ENCODE measurements at places on chromosomes 2 and 18.

DNA sequence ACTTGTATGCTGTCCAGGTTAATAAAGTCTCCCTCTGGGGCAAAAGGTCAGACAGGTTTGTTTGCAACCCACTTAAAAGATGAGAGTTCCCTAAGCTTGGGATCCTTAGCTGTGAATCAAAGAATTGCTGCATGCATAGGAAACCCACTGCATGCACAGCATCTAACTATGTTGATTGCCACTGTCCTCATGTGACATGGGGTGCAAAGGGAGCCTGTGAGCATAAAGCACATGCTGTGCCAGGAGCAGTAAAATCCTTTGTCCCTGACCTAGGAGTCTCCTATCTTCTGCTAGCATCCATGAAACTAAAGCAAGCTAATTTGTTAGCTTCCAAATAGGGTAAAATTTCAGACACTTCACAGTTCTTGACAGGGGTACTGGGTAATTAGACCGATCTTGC is 13.8 kb downstream of the METTL4 start:
- no peak for DNase-seq

DNA sequence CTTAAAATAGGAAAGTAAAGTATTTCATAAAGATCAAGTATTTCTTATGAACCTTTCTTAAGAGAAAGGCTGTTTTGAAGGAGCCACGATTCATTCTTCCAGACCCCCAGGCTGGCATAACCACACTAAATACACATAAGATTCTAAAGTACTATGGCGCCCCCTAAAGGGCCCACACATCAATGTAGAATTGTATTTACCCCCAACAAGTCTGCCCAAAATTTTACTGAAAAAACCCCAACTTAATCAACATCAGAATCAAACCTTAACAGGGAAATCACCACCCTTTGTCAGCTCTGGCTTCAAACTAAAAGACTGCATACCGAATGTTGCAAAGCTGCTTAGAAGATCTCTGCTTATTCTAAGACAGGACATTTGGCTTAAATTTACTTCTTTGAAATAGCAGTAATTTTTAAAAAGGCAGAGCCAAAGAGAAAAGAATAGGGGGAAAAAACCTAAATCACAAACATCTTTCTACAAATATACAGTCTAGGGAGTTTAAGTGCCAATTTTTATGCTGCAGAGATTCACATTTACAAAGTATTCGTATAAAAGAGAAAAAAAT is 20.4 kb upstream of the BCL2 start:
- peak; percentile 52 for DNase-seq

GRCh38 chr18:32907648-32908423 is 135.0 kb upstream of the KLHL14 start:
- no peak for DNase-seq

DNA sequence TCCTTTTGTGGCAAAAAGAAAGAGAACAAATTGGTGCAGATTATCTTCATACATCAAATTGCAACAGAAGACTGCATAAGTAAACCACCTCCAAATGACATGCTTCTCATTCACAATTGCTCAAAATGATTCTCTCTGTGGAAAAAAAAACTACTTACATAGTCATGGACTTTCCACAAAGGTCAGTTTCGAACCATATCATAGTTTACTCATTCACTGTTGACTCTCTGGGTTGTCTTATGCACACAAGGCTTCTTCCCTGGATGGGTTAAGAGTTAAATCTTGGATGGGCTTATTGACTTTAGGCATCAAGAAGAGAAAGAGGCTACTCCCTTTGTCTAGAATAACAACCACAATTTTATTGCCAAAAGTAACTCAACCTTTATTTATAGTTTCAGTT is 91.3 kb upstream of the RAB27B start:
- DNase-seq = no peak

DNA sequence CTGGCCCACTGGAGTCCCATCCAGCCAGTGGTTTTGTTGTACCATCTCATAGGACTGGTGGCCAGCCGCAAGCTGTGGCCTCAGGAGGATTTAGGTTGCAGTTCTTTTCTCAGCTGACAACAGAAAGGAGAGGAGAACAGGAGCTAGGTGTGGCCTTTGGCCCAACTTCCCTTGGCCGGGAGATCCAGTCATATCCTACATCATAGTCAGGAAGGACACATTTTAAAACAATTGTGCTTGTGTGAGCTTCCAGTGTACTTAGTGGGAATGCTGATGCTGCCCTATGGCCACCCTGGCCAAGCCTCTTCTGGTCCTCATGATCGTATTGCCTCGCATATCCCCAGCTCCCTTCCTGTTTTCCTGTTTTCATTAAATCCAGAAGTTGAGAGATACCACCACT is 98.1 kb downstream of the WDSUB1 start:
- DNase-seq = no peak

DNA sequence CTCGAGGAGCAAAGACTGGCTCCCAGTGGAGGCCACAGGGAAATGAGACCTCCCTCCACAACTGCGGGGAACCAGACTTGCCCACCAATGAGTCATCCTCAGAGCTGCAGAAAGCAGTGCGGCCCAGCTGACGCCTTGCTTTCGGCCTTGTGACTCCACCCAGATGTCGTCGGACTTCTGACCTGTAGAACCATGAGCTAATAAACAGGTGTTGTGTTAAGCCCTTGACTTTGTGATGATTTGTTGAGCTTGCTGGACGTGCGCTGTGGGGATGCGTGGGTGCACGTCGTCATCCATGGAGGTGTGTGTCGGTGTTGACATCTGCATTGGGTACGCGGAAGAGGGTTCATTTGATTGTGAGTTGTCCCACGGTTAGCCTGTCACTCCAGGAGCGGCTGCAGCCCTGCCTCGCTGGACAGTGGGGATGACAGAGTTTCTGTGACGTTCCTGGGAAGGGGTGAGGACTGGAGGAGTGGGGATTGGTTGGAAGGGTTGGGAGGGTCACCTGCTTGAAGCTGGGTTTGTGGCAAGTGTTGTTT is 154.1 kb downstream of the SH3BP4 start:
- no peak for DNase-seq

DNA sequence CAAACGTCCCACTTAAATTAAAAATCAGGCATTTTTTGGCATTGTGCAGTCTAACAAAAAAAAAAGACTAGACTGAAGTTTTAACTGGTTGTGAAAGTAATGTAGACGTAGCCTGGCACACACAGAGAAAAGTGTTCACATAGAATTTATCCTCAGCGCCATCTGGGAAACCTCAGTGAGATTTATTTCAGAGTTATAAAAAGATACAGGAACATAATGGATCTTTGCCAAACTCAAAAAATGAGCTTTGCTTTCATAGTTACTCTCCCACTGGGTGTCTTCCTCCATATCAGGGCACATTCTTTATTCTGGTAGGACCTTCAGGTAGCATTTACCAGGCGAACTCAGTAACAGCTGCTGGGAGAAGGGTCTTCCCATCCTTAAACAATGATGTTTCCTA is 532.4 kb upstream of the SALL3 start:
- no peak for DNase-seq

DNA sequence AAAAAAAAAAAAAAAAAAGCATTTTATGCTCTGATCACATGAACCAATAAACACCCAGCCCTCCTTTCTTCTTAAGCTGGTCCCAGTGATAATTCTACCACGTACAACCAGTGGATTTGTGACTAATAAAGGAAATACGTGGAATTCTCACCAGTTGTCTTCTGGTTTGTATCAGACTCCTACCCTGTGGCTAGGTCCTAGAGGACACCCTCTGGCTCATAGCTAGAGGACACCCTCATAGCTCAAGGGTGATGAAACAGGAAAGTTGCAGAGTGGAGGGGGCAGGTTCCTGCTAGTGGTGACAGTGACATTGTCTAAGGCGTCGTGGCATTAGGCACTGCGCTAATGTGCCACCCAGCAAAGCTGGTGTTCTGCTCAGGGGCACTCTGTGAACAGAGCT is 167.8 kb downstream of the BCL11A start:
- DNase-seq = peak; percentile 84

- no peak for DNase-seq
These were observed 88.0 kb upstream of the SETBP1 start for GRCh38 chr18:44592639-44593038.

- peak; percentile 3 for DNase-seq
These were observed 100.1 kb downstream of the WDPCP start for GRCh38 chr2:63488118-63488713.

- no peak for DNase-seq
These were observed 49.1 kb downstream of the GTF3C3 start for GRCh38 chr2:196750291-196750923.

DNA sequence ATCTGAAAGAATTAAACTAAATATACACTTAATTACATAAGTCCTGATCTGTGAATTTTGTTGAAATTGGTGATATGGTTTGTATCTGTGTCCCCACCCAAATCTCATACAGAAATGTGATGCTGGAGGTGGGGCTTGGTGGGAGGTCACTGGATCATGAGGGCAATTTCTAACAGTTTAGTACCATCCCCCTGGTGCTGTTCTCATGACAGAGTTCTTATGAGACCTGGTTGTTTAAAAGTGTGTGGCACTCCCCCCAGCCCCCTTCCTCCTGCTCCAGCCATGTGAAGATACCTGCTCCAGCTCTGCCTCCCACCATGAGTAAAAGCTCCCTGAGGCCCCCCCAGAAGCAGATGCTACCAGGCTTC is 18.7 kb downstream of the FEZ2 start:
- DNase-seq = no peak

- no peak for DNase-seq
These were observed 176.1 kb downstream of the PTPRM start for GRCh38 chr18:7743256-7743655.

DNA sequence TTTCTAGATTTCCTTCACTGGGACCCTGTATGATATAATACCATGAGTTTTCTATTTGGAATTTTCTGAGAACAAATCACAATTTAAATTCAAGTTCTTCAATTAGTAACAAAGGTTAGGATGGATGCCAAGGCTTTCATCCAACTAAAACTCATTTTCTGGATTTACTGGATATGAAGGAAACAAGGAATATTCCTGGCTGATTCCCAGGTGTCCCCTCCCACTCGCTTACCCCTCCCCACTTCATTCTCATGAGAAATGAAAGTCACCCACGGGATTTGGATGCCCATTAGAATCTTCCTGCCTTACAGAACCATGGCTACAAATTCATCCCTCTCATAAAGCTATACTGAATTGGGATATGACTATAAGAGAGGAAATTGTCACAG is 40.0 kb downstream of the RNU4ATAC start:
- DNase-seq = no peak

DNA sequence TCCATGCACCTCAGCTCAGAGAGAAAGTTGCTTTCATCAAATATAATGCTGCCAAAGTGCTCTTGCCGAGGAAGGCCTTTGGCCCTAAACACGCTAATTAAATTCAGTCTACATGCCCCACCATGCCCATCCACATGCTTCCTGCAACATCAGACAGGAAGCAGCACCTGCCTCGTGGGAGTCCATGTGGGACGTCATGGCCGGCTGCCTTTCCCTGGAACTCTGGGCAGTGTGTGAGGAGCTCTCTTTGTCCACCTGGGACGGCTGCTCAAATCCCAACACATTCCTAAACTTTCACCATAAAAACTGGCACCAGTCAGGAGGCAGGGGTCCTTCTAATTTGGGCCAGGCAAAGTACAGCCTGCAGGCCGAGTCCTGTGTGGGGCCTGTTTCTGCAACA is 23.1 kb downstream of the FAM178B start:
- no peak for DNase-seq

GRCh38 chr2:54029721-54030395 is 59.1 kb upstream of the PSME4 start:
- DNase-seq = no peak

DNA sequence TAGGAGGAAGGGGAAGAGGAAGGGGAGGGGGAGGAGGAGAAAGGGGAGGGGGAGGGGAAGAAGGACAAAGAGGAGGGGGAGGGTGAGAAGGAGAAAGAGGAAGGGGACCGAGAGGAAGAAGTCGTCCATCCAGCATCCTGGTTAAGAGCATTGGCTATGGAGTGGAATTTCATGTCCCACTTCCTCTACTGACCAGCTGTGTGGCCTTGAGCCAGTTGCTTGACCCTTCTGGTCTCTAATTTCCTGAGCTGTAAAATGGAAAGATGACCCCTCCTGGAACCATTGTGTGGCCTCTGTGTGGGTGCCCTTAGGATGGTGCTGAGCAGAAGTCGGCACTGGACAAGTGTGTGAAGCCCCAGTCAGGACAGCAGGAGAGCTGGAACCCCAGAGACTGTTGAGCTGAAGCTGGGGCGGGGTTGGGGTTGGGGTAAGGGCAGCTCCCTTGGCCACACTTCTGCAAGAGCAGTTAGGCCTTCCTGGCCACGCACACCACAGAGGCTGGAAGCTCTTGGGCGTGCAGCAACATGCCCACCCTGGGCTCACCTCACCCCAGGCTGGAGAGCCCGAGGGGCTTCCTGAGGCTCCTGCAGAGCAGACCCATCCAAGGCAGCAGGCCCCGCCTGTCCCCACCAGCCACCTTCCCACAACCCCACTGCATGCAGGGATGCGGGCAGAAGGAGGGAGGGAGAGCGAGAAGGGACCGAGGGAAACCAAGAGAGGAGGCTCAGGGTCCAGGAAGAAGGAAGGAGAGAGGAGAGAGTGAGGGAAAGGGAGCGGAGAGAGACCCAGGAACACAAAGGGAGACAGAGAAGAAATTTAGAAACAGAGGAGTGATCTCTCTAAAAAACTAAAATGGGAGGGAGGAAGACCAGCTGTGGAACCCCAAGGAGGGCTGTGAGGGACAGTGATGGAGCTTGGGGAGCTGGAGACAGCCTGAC is 16.2 kb downstream of the ADRA2B start:
- DNase-seq = no peak

DNA sequence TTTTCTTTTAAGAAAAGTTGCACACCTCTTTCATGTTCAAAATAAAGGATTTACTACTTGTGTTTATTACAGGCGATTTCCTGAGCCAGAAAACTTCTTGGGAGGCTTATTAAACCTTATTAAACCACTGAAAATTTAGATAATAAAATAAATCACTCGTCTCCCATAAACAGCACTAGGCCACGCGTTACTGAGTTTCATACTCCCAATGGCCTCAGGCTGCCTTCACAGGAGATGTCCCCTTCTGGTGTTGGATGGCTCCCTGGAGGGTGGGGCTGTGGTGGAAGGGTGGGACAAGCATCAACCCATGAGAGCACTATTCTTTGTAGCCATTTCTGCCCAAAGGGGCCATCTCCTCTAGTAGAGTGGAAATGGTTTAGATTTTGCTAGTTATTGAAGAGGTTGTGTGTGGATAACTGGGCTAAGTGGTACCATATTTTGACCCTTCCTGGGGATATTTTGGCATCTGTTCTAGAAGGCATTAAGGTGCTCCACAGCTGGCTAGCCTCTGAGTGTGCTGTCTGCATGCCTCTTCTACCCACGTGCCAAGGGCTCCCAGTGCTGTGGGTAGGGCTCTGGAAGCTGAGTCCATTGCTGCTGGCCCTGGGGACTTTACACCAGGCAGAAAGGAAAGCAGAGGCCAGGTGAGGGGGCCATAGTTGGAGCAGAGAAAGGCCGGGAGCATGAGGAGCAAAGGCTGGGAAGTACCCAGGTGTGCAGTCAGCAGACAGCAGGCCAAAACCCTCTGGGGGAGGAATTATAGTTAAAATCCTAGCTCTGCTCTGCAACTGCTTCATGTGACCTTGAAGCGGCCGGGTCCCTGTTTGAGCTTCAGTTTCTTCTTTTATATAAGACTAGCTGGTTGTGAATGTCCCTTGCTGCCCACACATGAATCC is 121.7 kb upstream of the SMAD2 start:
- DNase-seq = no peak

GRCh38 chr2:234492717-234493485 is 4.0 kb downstream of the ARL4C start:
- no peak for DNase-seq

GRCh38 chr2:100352521-100352920 is 30.2 kb upstream of the LONRF2 start:
- no peak for DNase-seq

- DNase-seq = peak; percentile 70
These were observed at the start of gene RAD51AP2 for GRCh38 chr2:17518212-17519154. Gene RAD51AP2 (minus strand): TSS chr2:17518440. CDS start chr2:17518415, 25 bp downstream.

- DNase-seq = no peak
These were observed 72.6 kb downstream of the ZNF532 start for GRCh38 chr18:58937071-58937886.

- DNase-seq = no peak
These were observed 62.2 kb upstream of the STPG4 start for GRCh38 chr2:47217277-47217676.
